ENCODE measurements at places on chromosomes 2 and 18.

GRCh38 chr18:76348267-76349066, 146.6 kb downstream of the ZNF516 start:
- no peak for DNase-seq

DNA sequence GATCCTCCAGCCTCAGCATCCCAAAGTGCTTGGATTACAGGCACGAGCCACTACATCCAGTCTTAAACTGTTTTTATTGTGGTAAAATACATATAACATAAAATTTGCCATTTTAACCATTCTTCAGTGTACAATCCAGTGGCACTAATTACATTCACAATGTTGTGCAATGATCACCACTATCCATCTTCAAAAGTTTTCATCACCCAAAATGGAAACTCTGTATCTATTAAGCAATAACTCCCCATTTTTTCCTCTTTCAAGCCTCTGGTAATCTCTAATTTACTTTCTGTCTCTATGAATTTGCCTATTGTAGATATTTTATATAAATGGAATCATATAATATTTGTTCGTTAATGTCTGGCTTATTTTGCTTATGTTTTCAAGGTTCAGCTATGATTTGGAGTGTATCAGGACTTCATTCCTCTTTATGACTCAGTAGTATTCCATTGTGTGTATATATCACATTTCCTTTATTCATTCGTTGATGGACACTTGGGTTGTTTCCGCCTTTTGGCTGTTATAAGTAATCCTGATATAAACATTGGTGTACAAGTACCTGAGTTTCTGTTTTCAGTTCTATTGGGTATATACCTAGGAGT, 71.8 kb downstream of the GFPT1 start:
- DNase-seq, result no peak

DNA sequence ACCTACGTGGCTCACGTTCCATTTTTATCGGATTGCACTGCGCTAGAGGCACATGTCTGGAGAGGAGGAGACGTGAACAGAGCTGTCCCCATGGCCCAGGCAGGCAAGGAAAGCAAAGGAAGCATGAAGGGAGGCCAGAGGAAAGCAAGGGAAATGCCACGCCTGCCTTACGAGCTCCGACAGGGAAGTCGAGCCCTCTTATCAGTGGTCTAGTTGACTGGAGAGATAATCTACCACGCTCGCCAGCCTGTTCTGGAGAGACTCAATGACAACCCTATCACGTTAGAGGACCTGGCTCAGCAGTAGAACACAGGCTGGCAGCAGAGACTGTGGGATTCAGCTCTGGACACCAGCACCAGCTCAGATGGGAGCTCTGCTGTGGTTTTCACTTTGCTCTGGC, 202.6 kb upstream of the ID2 start:
- no peak for DNase-seq

- DNase-seq, result peak; percentile 64
Measured at GRCh38 chr2:221104361-221104811, 467.7 kb downstream of the EPHA4 start.

DNA sequence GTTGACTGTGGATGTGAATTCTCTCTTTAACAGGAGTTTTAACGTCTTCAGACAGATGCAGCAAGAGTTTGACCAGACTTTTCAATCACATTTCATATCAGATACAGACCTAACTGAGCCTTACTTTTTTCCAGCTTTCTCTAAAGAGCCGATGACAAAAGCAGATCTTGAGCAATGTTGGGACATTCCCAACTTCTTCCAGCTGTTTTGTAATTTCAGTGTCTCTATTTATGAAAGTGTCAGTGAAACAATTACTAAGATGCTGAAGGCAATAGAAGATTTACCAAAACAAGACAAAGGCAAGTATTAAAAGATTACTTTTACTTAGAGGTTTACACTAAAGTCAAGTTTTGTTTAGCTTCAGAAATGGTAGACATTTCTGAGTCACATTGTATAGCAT, 30.2 kb upstream of the TYMS start:
- DNase-seq, result no peak

GRCh38 chr2:236164925-236165841, 3.0 kb downstream of the GBX2 start:
- no peak for DNase-seq

GRCh38 chr18:79904357-79905147, 46.9 kb downstream of the SLC66A2 start:
- DNase-seq, result no peak

DNA sequence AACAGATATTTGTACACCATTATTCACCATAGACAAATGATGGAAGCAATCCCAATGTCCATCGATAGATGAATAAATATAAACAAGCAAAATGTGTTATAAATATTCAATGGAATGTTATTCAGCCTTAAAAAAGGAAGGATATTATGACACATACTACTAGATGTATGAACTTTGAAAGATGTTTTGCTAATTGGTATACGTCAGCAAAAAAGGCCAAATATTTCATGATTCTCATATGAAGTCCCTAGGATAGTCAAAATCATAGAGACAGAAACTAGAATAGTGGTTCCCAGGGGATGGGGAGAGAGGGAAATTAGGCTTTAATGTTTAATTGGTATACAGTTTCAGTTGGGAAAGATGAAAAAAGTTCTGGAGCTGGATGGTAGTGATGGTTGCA, 85.2 kb downstream of the FSIP2 start:
- no peak for DNase-seq

- DNase-seq, result no peak
Measured at GRCh38 chr2:96916156-96916630, 46.3 kb upstream of the SEMA4C start.

- no peak for DNase-seq
Measured at GRCh38 chr2:172864182-172864581, 128.5 kb downstream of the RAPGEF4 start.

DNA sequence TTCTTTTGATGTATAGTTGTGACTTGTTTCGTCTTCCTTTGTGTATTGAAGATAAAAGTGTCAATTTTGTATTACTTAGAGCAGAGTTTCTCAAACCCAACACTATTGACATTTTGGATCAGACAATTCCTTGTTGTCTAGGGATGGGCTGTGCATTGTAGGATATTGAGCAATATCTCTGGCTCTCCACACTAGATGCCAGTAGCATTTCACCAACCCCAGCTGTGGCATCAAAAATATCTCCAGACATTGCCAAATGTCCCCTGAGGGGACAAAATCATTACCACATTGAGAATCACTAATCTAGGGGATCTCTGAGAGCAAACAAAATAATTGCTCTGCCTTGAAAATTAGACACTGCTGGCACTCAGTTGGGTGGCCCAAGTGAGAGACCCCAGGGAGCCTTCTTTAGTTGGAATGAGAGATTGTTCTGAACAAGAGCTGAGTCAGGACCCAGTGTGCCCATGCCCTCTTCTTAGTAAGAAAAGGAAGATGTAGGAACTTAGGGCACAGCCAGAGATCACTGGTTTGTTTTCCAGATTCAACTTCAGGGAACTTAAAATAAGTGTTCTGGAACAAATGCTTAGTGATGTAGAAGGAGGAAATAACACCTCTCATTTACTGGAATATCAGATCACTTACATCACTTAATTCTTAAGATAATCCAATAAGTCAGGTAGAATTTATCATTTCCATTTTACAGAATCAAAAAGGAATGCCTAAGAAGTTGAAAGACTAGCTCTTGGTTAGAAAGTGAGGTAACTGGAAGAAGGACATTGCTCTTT, 466.6 kb upstream of the TNP1 start:
- no peak for DNase-seq

DNA sequence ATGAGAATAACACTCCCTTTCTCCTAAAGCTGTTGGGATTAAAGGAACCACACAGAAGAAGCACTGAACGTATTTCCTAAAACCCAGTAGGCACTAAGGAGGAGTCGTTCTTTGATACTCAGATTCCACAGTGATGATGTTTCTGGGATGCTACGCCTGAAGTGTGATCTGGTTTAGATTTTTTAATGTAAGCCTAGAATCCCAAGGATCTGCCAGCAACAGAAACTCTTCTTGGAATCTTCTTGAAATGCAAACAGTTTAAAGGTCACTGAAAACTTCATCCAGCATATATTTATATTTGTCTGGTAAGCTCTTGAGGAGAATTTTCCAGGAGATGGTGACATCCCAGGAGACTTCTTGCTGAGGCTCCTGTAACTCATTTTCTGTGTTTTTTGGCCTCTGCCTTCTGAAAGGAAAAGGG, 247.6 kb upstream of the TRIB2 start:
- no peak for DNase-seq

GRCh38 chr2:23590241-23590869, 205.4 kb downstream of the KLHL29 start:
- DNase-seq, result peak; percentile 37

- no peak for DNase-seq
Measured at GRCh38 chr2:38505779-38506178, 96.9 kb downstream of the HNRNPLL start.

GRCh38 chr2:37837628-37838328, 87.3 kb upstream of the RMDN2 start:
- DNase-seq, result no peak

- DNase-seq, result no peak
Measured at GRCh38 chr2:242017086-242017485, 147.6 kb downstream of the RTP5 start.

- no peak for DNase-seq
Measured at GRCh38 chr2:96870626-96871255, 861 bp upstream of the SEMA4C start.

- DNase-seq, result no peak
Measured at GRCh38 chr2:44148999-44149398, 19.7 kb upstream of the PPM1B start.

- DNase-seq, result no peak
Measured at GRCh38 chr2:99380376-99381010, 43.3 kb downstream of the EIF5B start.

- no peak for DNase-seq
Measured at GRCh38 chr2:158120664-158121641, 19.3 kb downstream of the UPP2 start.

GRCh38 chr2:11676640-11677039, 6.6 kb upstream of the NTSR2 start:
- no peak for DNase-seq

Data from natural killer cell treated with Interleukin-12 subunit alpha and Interleukin-12 subunit beta and Interleukin-15 and Interleukin-18, amount 100 ng/mL, for 72 hours (primary cell).